ENCODE measurements at places on chromosomes 3 and 15. TPM values are rescaled to one million over a fixed set of nuclear protein-coding genes. Genes with fewer than 3 reads are reported as not detected.

GRCh38 chr3:196186651-196187573, 24.3 kb downstream of the ZDHHC19 start:
- no peaks in the 10 kb centered on the region for H3K27me3 ChIP-seq
- no peak overlapping the region for H3K4me3 ChIP-seq
- H3K36me3 ChIP-seq, result no peaks in the 10 kb centered on the region
- peak overlapping the region; percentile 25 for H3K27ac ChIP-seq

DNA sequence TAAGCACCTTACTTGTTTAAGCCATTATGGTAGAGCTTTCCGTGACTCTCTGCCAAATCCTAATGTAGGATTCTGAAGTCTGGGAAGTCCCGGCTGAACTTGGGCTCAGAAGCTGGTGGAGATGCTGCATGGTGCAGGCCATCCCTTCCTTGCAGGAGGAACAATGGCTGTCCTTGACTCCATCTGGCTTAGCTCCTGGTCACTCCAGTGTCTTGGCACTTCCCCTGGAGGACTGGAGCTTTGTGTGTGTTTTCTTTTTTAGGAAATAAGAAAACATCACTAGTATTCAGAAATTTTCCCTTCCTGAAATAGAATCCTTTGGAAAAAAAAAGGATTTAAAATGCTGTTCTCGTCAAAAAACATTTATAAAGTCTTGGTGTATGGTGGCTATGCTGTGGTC, 209.3 kb upstream of the ROPN1 start:
- no peaks in the 10 kb centered on the region for H3K36me3 ChIP-seq
- H3K4me3 ChIP-seq, result no peak overlapping the region
- H3K27ac ChIP-seq, result no peak overlapping the region
- H3K27me3 ChIP-seq, result no peaks in the 10 kb centered on the region

GRCh38 chr15:41917767-41918430, 24.0 kb upstream of the SPTBN5 start:
- H3K27ac ChIP-seq, result no peak overlapping the region
- H3K27me3 ChIP-seq, result no peaks in the 10 kb centered on the region
- H3K4me1 ChIP-seq, result no peaks in the 10 kb centered on the region
- H3K36me3 ChIP-seq, result peaks cover 5% of the 10 kb centered on the region
- no peak for DNase-seq

- H3K4me3 ChIP-seq, result peak overlapping the region; percentile 96
- peaks cover 10% of the 10 kb centered on the region for H3K36me3 ChIP-seq
- DNase-seq, result no peak
- H3K4me1 ChIP-seq, result peaks cover 29% of the 10 kb centered on the region
- H3K27ac ChIP-seq, result peak overlapping the region; percentile 100
Observed at GRCh38 chr15:72472992-72473610, 1.0 kb upstream of the ARIH1 start.

DNA sequence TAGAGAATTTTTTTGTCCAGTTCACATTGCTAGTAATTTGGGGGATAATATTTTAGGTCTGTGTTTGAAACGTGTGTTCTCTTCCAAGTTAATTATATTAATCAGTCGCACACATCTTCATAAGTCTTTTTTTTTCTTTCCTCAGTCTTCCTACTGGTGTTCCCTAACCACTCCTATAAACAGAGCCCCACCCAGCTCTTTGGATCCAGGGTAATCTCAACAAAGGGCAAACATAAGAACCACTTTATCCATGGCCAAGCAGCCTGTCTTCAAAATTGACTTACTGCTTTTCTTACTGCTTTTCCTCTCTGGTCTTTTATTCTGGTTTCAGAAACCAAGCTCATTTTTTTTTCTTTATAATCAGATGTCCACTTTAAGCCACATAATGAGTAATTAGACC, 266.8 kb upstream of the NECTIN3 start:
- no peaks in the 10 kb centered on the region for H3K27me3 ChIP-seq
- no peak overlapping the region for H3K27ac ChIP-seq
- DNase-seq, result no peak
- H3K4me1 ChIP-seq, result no peaks in the 10 kb centered on the region
- no peak overlapping the region for H3K4me3 ChIP-seq

DNA sequence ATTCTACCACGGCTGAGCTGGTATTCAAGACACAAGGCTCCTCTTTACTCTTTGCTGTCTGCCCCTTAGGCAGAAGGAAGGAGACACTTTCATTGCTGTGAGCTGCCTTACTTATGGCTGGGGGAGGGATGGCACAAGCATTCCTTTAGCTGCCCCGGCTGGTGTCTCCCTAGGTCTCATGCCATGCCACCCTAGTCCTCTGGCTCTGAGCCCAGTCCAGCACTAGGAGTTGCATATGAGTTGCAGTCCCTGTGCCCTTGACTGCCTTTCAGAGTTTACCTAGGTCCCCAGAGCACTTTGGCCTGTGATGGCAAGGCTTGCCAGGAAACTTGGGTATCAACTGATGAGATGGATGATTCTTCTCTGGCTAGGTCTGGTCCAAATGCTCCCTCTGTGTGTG, 296.4 kb downstream of the RBMS3 start:
- no peaks in the 10 kb centered on the region for H3K27me3 ChIP-seq
- no peak overlapping the region for H3K4me3 ChIP-seq
- no peak overlapping the region for H3K27ac ChIP-seq
- H3K4me1 ChIP-seq, result peaks cover 3% of the 10 kb centered on the region
- no peak for DNase-seq

DNA sequence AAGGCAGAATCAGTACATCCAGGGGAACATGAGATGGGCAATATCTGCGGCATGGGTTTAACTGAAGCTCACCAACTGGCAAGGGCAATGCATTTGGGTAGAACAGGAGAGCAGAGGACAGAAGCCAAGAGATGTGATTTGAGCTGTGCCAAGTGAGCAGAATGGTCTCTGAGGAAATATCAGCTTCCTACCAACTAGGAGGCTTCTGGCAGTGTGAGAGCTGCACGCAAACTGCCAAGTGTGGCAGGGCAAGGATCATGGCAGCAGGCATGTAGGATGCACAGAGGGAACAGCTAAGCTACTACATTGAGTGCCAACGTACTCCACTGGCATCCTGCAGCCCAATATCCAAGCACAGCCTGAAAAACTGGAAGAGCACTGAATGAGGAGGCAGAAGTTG, 1036.5 kb downstream of the TUSC7 start:
- H3K4me1 ChIP-seq, result no peaks in the 10 kb centered on the region
- H3K4me3 ChIP-seq, result no peak overlapping the region
- DNase-seq, result no peak
- no peak overlapping the region for H3K27ac ChIP-seq
- H3K27me3 ChIP-seq, result no peaks in the 10 kb centered on the region

- H3K27me3 ChIP-seq, result no peaks in the 10 kb centered on the region
- no peak for DNase-seq
- H3K4me1 ChIP-seq, result no peaks in the 10 kb centered on the region
- H3K27ac ChIP-seq, result no peak overlapping the region
- H3K36me3 ChIP-seq, result no peaks in the 10 kb centered on the region
Observed at GRCh38 chr3:10213156-10213792, 35.0 kb upstream of the TATDN2 start.

DNA sequence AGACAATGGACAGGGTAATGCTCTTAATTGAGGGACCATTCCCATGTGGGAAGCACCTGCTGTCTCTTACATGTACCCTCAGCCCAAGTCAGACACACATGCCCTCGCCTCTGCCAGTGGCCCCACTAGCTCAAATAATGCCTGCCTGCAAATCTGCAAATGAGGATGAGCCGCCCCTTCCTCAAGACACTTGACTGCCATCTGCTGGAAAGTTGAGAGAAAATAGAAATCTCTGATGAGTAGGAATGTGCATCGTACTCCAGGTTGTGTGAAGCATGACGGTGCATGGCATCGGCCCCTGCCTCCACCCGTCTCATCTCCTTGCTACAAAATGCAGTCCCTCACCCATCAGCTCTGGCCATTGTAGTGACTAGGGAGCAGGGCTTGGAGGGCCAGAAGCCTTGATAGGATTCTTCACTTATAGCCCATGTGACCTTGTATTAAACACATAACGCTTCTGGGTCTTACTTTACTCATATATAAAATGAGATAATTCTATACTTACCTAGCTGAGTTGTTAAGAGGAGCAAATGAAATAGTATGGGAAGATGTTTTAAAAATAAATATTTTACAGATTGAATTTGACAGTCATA, 6.3 kb upstream of the SCN5A start:
- peaks cover 51% of the 10 kb centered on the region for H3K27me3 ChIP-seq
- no peaks in the 10 kb centered on the region for H3K36me3 ChIP-seq
- no peak for DNase-seq
- peaks cover 10% of the 10 kb centered on the region for H3K4me1 ChIP-seq
- no peak overlapping the region for H3K4me3 ChIP-seq
- H3K27ac ChIP-seq, result no peak overlapping the region

- no peaks in the 10 kb centered on the region for H3K27me3 ChIP-seq
- H3K4me3 ChIP-seq, result no peak overlapping the region
- H3K36me3 ChIP-seq, result no peaks in the 10 kb centered on the region
Observed at GRCh38 chr3:188553569-188553968, 399.6 kb downstream of the LPP start.

- H3K4me3 ChIP-seq, result peak overlapping the region; percentile 11
- peaks cover 19% of the 10 kb centered on the region for H3K36me3 ChIP-seq
- no peak for DNase-seq
- H3K4me1 ChIP-seq, result peaks cover 94% of the 10 kb centered on the region
- no peaks in the 10 kb centered on the region for H3K27me3 ChIP-seq
Observed at GRCh38 chr3:185929192-185930151, 8.3 kb downstream of the TRA2B start.

Gene TMCO5A
- total RNA-seq, result not detected

Gene GRIP2
- 1.0 TPM for total RNA-seq

Gene CCDC13
- 0.90 TPM for total RNA-seq

Gene CHL1
- total RNA-seq, result not detected

Gene ERICH6
- total RNA-seq, result 0.68 TPM

Gene ACKR4
- total RNA-seq, result not detected

Gene ARPP21
- total RNA-seq, result 0.67 TPM

Data from mesothelial cell of epicardium (in vitro differentiated cells).